GM13977 (cell line): ENCODE measurements at places on chromosomes 5 and 9.

DNA sequence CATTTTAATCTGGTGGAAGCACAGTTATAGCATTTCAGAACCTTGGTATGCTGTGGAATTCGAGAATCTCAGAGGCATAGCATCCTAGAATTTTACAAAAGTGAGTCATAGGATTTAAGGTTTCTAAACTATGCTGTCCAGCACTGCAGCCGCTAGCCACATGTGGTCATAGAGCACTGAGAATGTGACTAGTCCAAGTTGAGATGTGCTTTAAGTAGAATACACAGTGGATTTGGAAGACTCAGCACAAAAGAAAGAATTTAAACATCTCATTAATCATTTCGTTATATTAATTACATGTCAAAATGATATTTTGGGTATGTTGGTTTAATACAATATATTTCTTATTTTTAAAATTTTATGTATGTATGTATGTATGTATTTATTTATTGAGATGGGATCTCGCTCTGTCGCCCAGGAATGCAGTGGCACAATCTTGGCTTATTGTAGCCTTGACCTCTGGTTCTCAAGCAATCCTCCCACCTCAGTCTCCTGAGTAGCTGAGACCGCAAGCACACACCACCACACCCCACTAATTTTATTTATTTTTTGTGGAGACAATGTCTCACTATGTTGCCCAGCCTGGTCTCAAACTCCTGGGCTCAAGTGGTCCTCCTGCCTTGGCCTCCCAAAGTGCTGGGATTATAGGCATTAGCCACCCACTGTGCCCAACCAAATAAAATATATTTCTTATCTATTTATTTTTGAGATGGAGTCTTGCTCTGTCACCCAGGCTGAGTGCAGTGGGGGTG, 20.4 kb upstream of the RPS14 start:
- DNase-seq: no peak

- peak; percentile 64 for DNase-seq
Measured at GRCh38 chr5:14212838-14213237, 69.7 kb downstream of the TRIO start.

DNA sequence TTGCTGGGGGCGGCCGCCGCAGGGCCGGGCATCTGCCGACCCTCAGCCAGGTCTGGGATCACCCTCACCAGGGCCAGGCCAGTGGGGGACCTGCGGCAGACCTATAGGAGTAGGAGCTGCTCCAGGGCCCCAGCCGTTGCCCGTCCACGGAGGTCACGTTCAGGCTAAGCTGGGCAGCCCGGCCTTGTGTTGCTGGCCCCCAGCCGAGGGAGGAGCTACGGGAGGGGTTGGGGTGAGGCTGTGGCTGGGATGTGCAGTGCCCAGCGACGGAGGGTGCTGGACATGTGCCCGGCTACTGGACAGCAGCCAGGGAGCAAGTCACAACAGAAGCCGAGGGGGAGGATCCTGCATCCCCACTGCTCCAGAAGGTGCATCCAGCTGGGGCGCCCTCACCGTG, 39.6 kb upstream of the SLC6A19 start:
- no peak for DNase-seq

DNA sequence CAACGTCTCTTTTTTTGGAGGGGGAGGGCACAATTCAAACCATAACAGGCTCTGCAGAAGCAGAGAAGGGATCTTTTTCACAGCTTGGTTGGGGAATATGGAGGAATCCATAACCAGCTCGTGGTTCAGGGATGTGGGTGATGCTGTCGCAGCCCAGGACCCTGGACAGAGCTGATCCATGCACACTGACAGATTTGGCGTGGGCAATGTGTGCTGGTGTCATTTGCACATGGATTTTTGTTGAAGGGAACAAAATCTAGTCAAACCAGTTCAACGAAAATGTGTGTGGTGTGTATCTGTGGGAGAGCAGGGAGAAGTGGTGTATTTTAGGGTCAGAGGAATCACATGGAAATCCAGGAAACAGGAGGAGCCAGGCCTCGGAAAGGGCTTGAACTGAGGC, 4.2 kb downstream of the DOCK2 start:
- no peak for DNase-seq

DNA sequence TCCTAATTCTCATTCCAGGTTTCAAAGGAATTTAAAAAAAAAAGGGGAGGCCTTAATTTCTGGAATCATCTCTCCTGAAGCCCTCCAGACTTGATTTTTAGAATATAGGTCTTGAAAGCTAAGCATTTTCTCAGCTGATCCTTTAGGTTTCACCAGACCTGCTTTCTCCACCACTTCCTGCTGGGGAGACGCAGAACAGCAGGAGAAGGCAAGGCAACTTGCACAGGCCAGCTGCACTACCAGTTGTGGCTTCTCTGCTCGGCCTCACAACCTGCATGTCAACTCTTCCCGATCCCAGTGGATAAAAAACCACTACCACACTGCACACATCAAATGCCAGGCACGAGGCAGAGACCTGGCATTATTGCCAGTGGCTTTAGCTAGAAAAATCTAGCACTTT, 119.8 kb downstream of the SIL1 start:
- no peak for DNase-seq
